Naive thymus-derived CD8-positive, alpha-beta T cell (primary cell): ENCODE measurements at places on chromosomes 16 and 17. TPM values are rescaled to one million over a fixed set of nuclear protein-coding genes. Genes with fewer than 3 reads are reported as not detected.

ITGAX gene
- 1.1 TPM for polyA plus RNA-seq

PARD6A gene
- 13.3 TPM for polyA plus RNA-seq

ZNF232 gene
- 10.0 TPM for polyA plus RNA-seq

PPY gene
- polyA plus RNA-seq = not detected

CLEC18A gene
- polyA plus RNA-seq = 0.42 TPM

HSD11B2 gene
- polyA plus RNA-seq = not detected

NMRAL1 gene
- polyA plus RNA-seq = 67.9 TPM

GLIS2 gene
- polyA plus RNA-seq = not detected

ITGAD gene
- polyA plus RNA-seq = 0.52 TPM

GRCh38 chr17:77863814-77864161, 94.7 kb upstream of the TNRC6C start:
- peak overlapping the region; percentile 49 for H3K27ac ChIP-seq
- no peak overlapping the region for H3K4me3 ChIP-seq
- no peaks in the 10 kb centered on the region for H3K27me3 ChIP-seq
- no peaks in the 10 kb centered on the region for H3K36me3 ChIP-seq

DNA sequence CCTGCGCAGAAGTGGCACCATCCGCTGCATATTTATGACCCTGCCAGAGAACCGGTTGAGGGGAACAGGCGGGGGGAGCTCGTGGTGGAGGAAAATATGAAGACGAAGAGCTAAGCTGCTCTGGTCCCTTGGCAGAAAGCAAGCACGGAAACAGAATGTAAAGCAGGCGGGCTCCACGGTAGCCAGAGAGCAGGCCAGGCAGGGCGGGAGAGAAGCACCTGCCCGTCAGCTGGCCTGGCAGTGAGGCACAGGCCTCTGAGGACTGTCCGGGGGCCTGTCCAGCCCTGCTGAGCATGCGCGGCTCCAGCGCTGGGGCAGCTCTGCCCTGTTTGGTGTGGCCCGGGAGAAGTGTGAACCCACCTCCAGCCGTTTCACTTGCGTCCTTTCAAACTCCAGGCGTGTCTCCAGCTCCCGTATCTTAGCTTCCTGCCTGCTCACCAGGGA, 46.7 kb downstream of the PIPOX start:
- no peaks in the 10 kb centered on the region for H3K4me1 ChIP-seq
- H3K27ac ChIP-seq = no peak overlapping the region
- H3K4me3 ChIP-seq = no peak overlapping the region
- peaks cover 3% of the 10 kb centered on the region for H3K36me3 ChIP-seq

- H3K27ac ChIP-seq = peak within 1 kb of the TSS; percentile 78
- peaks cover 11% of the 10 kb centered on the region for H3K27me3 ChIP-seq
- peaks cover 18% of the 10 kb centered on the region for H3K4me1 ChIP-seq
- DNase-seq = peak; percentile 73
Observed at GRCh38 chr16:82011199-82011641, at the start of gene SDR42E1. Gene SDR42E1 (minus strand): TSS chr16:82011470. CDS start chr16:82000858, 10,612 bp downstream.

DNA sequence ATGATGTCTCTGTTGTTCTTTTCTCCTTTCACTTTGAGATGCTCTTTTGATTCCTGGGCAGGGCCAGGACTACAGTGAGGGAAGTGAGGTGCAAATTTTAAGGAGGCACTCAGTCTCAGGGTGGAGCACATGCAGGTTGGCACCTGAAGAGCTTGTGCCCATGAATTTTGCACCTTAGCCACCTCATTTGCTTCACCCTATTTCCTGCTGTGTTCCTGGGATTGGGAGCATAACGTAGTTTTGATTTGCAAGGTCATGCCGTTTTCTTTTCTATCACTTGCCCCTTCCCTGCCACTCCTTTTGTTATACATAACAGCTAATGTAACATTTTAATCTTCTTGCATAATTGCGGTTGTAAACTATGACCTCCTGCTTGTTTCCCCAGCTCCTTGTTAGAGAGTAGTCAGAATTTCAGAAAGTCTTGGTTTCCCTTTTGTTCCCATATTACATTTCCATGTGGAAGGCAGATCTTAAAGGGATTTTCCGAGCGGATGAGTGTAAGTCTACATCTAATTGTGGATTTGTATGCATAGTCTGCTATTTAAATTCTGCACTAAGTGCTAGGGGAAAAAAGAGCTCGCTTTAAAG, 9.8 kb downstream of the PMFBP1 start:
- no peak overlapping the region for H3K27ac ChIP-seq
- H3K4me3 ChIP-seq = no peak overlapping the region
- no peak for DNase-seq
- H3K27me3 ChIP-seq = no peaks in the 10 kb centered on the region
- H3K4me1 ChIP-seq = no peaks in the 10 kb centered on the region

GRCh38 chr17:72890711-72891110, 201.8 kb downstream of the SLC39A11 start:
- peaks cover 45% of the 10 kb centered on the region for H3K36me3 ChIP-seq
- no peak for DNase-seq

DNA sequence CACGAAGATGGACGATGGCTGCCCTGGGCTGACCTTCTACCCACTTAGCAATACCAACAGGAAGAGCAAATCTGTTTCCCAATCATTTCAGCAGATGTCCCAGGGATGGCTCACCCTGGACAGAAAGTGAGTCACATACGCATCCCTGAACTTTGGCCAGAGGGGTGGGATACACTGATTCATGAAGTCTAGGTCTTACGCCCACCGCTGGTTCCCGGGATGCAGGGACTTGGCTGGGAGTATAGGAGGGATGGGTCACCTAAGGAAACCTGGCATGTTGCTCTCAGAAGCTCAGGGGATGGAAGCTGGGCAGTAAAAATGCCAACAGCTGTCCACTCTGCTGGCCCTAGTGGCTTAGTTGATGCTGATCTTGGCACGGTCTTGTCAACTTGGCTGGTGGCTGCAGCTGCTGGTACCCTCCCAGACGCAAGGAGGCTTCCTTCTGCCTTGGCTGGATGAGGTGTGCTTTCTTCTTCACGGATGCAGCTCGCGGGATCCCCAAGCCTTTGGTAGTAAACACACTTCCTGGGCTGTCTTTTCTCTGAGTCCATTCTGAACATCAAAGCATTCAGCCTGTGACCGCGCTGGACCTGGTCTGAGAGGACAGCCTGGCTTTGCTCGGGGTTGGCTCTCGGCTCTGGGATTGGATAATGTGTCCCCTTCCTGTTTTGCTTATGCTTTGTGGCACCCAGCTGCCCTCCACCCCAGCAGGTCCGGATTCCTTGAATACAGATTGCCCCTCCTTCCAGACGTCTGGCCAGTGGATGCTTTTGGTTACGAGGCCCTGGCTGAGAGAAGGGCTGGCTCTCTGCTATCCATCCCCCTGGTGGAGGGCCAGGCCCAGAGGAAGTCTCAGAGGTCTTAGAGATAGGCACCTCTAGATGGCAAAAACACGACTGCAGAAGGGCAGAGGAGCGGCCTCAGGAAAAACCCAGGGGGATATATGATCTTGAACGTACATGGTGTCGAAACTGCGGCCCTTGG, 71.5 kb downstream of the RAP1GAP2 start:
- no peak overlapping the region for H3K4me3 ChIP-seq
- no peaks in the 10 kb centered on the region for H3K27me3 ChIP-seq
- peaks cover 7% of the 10 kb centered on the region for H3K36me3 ChIP-seq
- no peak for DNase-seq

GRCh38 chr16:78155791-78156345, 56.4 kb downstream of the WWOX start:
- peaks cover 33% of the 10 kb centered on the region for H3K36me3 ChIP-seq
- no peaks in the 10 kb centered on the region for H3K27me3 ChIP-seq
- H3K4me3 ChIP-seq = no peak overlapping the region
- H3K27ac ChIP-seq = no peak overlapping the region

- DNase-seq = no peak
- no peaks in the 10 kb centered on the region for H3K27me3 ChIP-seq
- H3K4me3 ChIP-seq = no peak overlapping the region
- H3K36me3 ChIP-seq = no peaks in the 10 kb centered on the region
- no peak overlapping the region for H3K27ac ChIP-seq
- peaks cover 2% of the 10 kb centered on the region for H3K4me1 ChIP-seq
Observed at GRCh38 chr17:13917634-13918033, 151.7 kb upstream of the COX10 start.

DNA sequence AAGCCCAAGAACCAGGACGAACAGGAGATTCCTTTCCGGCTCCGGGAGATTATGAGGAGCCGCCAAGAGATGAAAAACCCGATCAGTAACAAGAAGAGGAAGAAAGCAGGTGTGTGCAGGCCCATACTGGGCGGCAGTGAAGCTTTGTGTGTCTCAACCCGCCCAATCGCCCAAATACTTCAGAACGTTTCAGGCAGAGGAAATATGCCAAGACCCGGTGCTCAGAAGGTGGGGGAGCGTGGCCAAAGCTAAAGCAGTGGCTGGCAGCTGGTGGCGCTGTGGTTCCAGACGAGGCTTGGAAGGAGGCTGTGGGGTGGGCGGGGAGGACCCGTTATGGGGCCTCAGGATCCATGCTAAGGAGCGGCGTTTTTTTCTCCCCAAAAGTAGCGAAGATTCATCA, 1.2 kb downstream of the CCDC137 start:
- peaks cover 43% of the 10 kb centered on the region for H3K4me1 ChIP-seq
- H3K36me3 ChIP-seq = no peaks in the 10 kb centered on the region
- H3K27me3 ChIP-seq = no peaks in the 10 kb centered on the region
- peak overlapping the region; percentile 95 for H3K4me3 ChIP-seq
- peak overlapping the region; percentile 94 for H3K27ac ChIP-seq

GRCh38 chr17:32689348-32689747, 187.6 kb downstream of the MYO1D start:
- H3K4me1 ChIP-seq = no peaks in the 10 kb centered on the region
- H3K27me3 ChIP-seq = peaks cover 1% of the 10 kb centered on the region
- no peak for DNase-seq
- no peak overlapping the region for H3K4me3 ChIP-seq

DNA sequence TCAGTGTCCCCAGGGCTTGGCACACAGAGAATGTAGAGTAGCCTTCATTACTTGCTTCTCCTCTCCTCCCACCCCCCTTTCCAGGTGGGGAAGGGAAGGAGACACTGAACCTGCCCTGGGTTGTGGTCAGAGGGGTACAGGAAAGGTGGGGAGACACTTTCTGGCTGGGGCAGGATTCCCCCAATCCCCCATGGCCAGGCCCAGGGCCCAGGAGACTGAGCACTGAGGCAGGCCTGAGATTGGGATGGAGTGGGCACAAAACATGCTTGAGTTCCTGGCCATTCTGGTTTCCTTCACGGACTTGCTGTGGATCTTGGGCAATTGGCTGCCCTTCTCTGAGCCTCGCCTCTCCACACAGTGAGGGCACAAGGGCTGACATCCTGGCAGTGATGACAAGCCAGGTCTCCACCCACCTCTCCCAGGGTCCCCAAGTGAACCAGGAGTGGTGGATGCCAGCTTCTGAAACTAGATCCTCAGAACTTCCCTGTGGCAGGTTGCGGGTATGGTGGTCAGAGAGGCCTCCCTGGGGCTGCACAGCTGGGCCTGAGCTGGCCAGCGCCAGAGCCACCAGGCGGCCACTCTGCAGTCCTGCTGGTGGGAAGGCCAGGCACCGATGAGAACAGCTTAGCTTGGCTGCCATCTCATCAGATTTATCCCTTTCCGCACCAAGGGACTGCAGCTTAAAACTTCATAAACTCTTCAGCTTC, 9.3 kb downstream of the ZNF629 start:
- peaks cover 22% of the 10 kb centered on the region for H3K4me1 ChIP-seq
- peaks cover 2% of the 10 kb centered on the region for H3K27me3 ChIP-seq
- no peak overlapping the region for H3K27ac ChIP-seq
- no peak for DNase-seq
- no peaks in the 10 kb centered on the region for H3K36me3 ChIP-seq

GRCh38 chr16:86496929-86497461, 13.3 kb upstream of the FOXF1 start:
- H3K27ac ChIP-seq = no peak overlapping the region
- H3K36me3 ChIP-seq = no peaks in the 10 kb centered on the region
- no peak overlapping the region for H3K4me3 ChIP-seq
- no peak for DNase-seq

- DNase-seq = no peak
- H3K4me1 ChIP-seq = no peaks in the 10 kb centered on the region
- H3K4me3 ChIP-seq = no peak overlapping the region
- no peak overlapping the region for H3K27ac ChIP-seq
Observed at GRCh38 chr17:42087042-42087701, 11.1 kb downstream of the ZNF385C start.

GRCh38 chr17:80957461-80957941, 34.1 kb upstream of the CHMP6 start:
- DNase-seq = no peak
- H3K27ac ChIP-seq = no peak overlapping the region
- no peaks in the 10 kb centered on the region for H3K27me3 ChIP-seq
- no peaks in the 10 kb centered on the region for H3K4me1 ChIP-seq

GRCh38 chr16:11752856-11753255, 10.2 kb upstream of the TXNDC11 start:
- no peak overlapping the region for H3K27ac ChIP-seq
- no peaks in the 10 kb centered on the region for H3K4me1 ChIP-seq
- no peak overlapping the region for H3K4me3 ChIP-seq
- peaks cover 18% of the 10 kb centered on the region for H3K36me3 ChIP-seq
- DNase-seq = no peak

GRCh38 chr17:5800131-5800530, 215.8 kb upstream of the NLRP1 start:
- no peak overlapping the region for H3K27ac ChIP-seq
- H3K4me3 ChIP-seq = no peak overlapping the region
- H3K27me3 ChIP-seq = peaks cover 34% of the 10 kb centered on the region
- DNase-seq = no peak
- peaks cover 10% of the 10 kb centered on the region for H3K36me3 ChIP-seq

- no peak overlapping the region for H3K27ac ChIP-seq
- peaks cover 10% of the 10 kb centered on the region for H3K27me3 ChIP-seq
- peaks cover 20% of the 10 kb centered on the region for H3K4me1 ChIP-seq
- no peaks in the 10 kb centered on the region for H3K36me3 ChIP-seq
- H3K4me3 ChIP-seq = no peak overlapping the region
Observed at GRCh38 chr17:82330322-82331239, 3.0 kb downstream of the SECTM1 start.

GRCh38 chr16:50329446-50330189, 39.2 kb downstream of the BRD7 start:
- H3K27me3 ChIP-seq = no peaks in the 10 kb centered on the region
- H3K4me3 ChIP-seq = no peak overlapping the region
- peaks cover 48% of the 10 kb centered on the region for H3K4me1 ChIP-seq
- H3K36me3 ChIP-seq = peaks cover 5% of the 10 kb centered on the region
- DNase-seq = no peak
- H3K27ac ChIP-seq = peak overlapping the region; percentile 90

GRCh38 chr17:410543-411401, 58.2 kb upstream of the RPH3AL start:
- H3K4me3 ChIP-seq = peak overlapping the region; percentile 94
- no peaks in the 10 kb centered on the region for H3K36me3 ChIP-seq
- peak; percentile 86 for DNase-seq
- H3K27ac ChIP-seq = peak overlapping the region; percentile 94

- no peaks in the 10 kb centered on the region for H3K36me3 ChIP-seq
- H3K27ac ChIP-seq = no peak overlapping the region
- no peak for DNase-seq
- no peak overlapping the region for H3K4me3 ChIP-seq
Observed at GRCh38 chr17:39212195-39212810, 12.2 kb downstream of the RPL19 start.
